GM12892 (cell line): ENCODE measurements at places on chromosomes 3 and 15.

DNA sequence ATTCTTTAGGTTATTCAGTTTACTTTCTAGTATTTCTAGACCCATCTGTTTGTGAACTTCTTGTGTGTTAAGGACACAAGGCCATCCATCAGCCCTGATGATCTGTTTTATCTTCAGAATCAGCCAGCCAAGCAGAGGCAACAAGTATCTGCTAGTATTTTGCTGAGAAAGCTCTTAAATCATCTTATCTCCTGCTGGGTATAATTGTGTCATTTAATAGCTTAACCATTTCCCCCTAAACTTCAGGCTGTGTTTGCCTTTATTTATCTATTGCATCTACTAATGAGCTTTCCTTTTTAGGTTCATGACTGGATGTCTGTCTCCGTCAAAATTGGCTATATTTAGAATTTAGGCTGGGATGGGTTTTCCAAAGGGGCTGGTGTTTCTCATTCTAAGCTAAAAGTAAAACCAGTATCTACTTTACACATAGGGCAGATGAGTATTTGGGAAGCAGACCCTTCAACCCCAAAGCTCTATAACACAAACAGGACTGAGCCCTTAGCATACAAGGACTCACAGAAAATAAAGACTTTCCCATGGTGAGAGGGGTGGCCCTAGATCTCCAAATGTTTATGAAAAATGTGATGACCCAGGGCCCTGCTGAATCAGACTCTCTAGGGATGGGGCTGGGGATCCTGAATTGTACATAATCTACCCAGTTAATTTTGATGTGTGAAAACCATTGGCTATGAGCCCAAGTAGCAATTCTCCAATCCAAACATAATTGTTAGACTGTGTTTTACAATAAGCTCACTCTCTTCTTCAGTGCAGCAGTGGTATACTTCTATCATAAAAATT lies 65.3 kb upstream of the PSMD6 start:
- DNase-seq = no peak

GRCh38 chr15:74655424-74655823 lies 39.8 kb downstream of the CLK3 start:
- no peak for DNase-seq

GRCh38 chr3:122640437-122640999 lies 40.1 kb upstream of the PARP14 start:
- DNase-seq = no peak

DNA sequence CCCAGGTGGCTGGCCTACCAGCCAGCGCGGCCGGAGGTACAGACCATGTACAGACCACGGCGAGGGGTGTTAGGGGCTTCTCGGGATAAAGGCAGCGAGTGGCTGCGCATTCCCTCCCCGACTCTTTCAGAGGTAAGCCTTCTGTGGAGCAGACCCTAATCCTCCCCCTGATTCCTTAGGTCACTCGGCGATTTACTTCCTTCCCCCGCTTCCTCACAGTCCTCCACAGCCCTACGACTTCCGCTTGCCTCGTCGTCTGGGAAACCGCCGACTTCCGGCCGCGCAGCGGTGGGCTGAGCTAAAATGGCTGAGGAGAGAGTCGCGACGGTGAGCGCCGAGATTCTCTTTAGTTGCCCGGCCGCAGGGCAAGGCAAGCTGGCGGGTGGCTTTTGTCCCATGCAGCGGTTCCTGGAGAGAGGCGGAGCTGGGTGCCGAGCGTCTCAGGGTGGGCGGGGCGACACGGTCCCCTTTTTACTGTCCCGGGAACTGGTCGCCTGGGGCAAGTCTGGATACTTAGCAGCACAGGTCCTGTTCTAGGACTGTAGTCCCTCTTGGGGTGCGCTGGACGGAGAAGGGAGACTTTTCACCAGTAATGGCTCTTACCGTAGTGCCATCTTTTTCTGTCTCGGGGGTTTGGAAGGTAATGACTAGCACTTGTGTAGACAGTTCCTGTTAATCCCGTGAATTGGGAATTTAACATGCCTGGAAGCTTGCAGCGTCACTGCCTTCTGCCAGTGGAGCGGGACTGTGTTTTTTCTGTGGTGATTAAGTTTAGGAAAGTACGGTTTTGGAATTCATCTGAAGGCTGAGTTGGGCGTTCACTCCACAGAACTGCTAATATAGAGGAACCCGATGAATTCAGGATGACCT lies at the start of the genes BBS4 and HIGD2B:
Gene BBS4 (plus strand): TSS at position 283 of the 870 bp plus-strand sequence. CDS start 21 bp downstream, at position 304.
Gene HIGD2B (minus strand): TSS at position 258 of the 870 bp plus-strand sequence. CDS start 9,808 bp downstream, outside the sequence.
- peak; percentile 68 for DNase-seq

DNA sequence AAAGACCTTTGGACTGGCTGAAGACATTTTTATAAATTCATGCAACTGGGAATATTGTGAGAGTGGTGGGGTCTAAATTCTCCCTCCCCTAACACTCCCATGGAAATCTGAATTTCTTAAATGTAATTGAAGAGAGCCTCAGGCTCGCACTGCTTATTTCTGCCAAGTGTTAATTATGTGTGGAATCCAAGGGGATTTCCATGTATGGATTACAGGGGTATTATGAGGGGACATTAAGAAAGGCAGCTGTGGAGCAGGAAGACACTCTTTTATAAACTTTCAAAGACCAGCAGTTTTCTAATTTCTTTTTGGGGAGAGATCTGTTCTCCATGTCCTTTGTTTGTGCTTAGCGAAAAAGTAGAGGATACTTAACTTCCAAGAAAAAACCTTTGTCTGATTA lies 152.1 kb upstream of the TBL1XR1 start:
- DNase-seq = no peak

DNA sequence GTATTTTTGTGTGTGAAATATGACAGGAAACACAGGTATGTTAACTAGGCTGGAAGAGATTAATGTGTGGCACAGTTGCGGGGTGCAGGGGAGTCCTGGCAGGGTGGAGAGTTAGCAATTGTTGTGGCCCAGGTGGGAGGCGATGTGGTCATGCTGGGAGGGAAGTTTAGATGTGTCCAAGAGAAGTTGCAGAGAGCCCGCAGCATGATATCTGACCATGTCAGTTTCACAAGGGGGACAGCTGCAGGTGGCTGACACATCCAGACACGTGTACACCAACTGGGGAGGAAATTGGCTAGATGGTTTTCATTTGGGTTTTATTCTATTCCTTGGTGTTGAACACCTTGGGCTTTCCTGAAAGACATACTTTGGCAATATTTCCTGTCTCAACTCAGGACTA lies 172.8 kb upstream of the RGMA start:
- no peak for DNase-seq

- no peak for DNase-seq
Measured at GRCh38 chr3:69364354-69364753, 21.5 kb downstream of the FRMD4B start.

DNA sequence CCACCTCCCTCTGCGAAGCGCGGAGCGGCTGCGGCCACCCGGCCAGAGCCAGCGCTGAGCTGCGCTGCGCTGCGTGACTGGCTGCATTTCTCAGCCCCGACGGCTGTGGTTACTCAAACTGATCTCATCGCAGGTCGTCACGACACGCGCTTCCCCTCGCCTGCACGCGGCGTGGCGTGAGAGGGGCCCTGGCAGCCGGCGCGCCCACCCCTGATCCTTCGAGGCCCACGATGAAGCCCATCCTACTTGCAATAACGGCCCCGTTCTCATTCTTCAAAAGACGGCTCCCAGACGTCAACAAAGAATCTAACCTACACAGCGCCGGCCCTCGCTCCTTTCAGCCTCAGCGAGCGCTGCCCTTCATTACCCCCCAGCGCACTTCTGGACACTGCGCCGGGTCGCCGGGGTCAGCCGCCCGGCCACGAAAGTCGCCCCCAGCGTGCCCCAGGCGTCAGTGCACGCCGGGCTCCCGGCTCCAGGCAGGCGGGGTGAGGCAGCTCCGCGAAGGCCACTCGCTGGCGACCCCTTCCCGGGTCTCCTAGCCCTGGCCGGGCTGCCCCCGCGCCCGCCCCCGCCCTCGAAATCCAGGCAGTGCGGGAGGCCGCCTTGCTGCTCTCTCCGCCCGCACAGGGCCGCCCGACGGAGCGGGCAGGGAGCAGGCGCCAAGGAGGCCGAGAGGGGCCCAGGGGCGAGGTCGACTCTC lies 9.9 kb upstream of the LEKR1 start:
- DNase-seq = peak; percentile 33

DNA sequence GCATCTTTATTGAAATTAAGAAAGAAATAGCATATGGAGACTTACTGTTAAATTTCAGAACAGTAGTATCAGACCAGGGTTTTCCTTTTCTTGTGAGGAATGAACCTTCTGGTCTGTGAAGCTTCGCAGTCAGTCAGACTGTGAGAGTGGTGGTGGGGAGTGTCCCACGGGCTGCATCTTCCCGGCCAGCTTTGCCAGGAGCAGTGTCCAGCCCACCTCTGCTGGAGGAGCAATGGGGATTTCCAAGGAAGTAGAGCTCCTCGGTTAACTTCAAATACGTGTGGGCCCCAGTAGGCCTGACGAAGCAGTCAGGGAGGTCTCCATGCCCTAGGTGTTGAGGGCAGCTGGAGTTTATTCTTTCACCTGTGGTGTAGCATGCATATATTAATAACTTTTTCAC lies 40.9 kb upstream of the FBXL22 start:
- DNase-seq = no peak

DNA sequence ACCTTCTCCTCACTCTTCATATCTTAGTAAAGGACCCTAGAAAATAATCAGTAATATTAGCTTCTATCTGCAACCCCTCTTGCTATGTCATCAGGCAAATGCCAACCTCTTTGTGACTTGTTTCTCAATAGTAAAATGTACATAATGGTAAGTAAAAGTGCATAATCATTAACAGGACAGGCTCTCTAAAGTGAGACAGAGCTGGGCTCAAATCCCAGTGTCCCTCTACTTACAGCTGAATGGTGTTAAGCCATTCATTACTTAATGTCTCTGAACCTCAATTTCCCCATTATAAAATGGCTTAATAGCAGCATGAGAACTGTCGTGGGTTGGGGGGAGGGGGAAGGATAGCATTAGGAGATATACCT lies 62.6 kb upstream of the ATP11B start:
- DNase-seq = no peak

DNA sequence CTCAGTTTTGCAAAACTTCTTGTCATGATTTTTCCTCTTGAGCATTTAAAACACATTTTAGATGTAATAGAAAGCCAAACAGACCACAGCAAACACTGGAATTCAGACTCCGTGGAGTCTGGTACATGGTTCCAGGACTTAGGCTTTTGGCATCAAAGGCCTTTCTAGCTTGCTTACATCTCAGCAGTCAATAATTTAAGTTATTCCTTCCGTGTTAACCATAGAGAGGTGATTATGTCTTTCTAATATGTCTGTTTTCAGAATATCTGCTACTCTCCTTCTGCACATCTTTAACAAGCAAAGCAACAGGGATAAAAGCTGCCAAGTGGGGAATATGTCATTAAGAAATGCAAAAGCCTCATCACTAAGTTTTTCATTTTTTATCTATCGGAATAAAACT lies 171.7 kb upstream of the CRBN start:
- DNase-seq = no peak

- DNase-seq = no peak
Measured at GRCh38 chr15:54580643-54581042, 602.4 kb downstream of the UNC13C start.

GRCh38 chr3:17092583-17092933 lies 207.8 kb downstream of the PLCL2 start:
- DNase-seq = no peak

- no peak for DNase-seq
Measured at GRCh38 chr3:61991706-61992105, 381.6 kb downstream of the FEZF2 start.

GRCh38 chr15:83477808-83478537 lies 30.8 kb downstream of the SH3GL3 start:
- DNase-seq = no peak

DNA sequence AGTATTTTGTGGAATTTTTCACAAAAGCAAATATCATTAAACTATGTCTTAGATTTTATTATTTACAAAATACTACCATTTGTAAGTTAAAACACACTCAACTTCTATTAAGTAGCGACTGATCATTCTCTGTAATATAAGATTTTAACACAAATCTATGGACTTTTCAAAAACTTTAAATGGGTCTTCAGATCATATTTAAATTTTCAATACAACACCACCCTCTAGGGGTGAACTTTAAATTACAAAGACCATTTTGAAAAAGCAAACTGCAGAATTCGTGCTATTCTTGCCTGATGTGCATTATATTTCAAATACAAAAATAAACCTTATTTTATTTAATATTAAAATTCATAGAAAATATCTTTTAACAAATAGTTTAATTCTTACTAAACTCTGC lies 8.2 kb upstream of the VGLL4 start:
- no peak for DNase-seq

DNA sequence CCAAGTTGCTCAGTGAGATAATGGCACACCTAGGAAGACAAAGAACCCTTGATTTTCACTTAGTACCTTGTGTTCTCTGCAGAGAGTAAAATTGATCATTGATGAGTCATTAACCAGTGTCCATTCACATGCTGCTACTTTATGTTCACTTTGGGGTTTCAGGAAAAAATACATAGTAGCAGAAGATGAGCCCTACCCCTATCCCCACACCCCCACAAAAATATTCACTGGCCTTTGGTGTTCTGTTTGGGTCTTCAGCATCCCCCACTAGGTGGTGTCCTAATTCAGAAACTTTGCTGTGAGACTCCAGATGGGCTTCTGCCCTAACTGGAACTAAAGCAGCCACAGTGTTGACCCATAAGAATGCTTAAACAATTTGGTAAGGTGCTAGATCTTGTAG lies 178.8 kb downstream of the KLHL25 start:
- DNase-seq = no peak

GRCh38 chr3:45793482-45794176 lies 2.7 kb downstream of the SLC6A20 start:
- no peak for DNase-seq

- no peak for DNase-seq
Measured at GRCh38 chr15:57079931-57080620, 161.6 kb downstream of the TCF12 start.

DNA sequence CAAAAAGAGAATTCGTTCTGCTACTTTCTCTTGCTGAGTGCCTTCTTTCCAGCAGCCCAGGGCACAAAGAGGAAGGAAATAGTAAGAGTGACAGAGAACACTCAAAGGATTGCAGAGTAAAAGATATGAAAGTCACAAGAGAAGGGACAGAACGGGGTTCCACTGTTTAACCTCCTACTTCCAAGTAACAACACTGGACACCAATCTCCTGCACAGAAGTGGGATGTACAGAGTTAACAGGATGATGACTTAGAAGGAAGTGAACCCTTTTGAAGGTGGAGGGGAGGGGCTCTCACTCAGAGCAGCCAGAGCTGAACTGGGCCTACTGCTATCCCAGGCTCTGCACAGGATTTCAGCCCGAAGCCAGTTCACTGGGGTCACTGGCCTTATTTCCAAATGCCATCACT lies 130.1 kb upstream of the PRICKLE2 start:
- DNase-seq = no peak

GRCh38 chr15:74174219-74174957 lies 878 bp downstream of the ISLR start:
- no peak for DNase-seq

- DNase-seq = no peak
Measured at GRCh38 chr3:43966530-43966929, 275.2 kb upstream of the TOPAZ1 start.

GRCh38 chr15:43118829-43119228 lies 13.0 kb upstream of the UBR1 start:
- no peak for DNase-seq
